HuH-7.5 (cell line): ENCODE measurements at places on chromosomes 16 and 17.
A peak's percentile ranks its signal among the peaks of the same experiment; 100 is the strongest.

DNA sequence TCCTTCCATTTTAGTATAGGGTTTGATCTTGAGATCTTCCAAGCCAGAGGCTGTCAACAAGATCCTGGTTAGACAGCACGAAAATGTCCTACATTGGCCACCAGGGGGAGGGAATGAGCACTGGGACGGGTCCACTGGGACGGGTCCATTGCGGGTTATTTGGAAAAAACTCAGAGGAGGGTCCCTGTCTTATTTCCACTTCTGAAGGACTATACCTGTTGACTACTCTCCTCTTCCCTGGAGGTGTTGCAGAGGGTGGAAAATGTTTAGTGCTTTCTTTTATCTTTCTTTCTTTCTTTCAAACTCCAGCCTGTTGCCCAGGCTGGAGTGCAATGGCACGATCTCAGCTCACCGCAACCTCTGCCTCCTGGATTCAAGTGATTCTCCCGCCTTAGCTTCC, 2.5 kb downstream of the TTLL6 start:
- DNase-seq = peak; percentile 85

DNA sequence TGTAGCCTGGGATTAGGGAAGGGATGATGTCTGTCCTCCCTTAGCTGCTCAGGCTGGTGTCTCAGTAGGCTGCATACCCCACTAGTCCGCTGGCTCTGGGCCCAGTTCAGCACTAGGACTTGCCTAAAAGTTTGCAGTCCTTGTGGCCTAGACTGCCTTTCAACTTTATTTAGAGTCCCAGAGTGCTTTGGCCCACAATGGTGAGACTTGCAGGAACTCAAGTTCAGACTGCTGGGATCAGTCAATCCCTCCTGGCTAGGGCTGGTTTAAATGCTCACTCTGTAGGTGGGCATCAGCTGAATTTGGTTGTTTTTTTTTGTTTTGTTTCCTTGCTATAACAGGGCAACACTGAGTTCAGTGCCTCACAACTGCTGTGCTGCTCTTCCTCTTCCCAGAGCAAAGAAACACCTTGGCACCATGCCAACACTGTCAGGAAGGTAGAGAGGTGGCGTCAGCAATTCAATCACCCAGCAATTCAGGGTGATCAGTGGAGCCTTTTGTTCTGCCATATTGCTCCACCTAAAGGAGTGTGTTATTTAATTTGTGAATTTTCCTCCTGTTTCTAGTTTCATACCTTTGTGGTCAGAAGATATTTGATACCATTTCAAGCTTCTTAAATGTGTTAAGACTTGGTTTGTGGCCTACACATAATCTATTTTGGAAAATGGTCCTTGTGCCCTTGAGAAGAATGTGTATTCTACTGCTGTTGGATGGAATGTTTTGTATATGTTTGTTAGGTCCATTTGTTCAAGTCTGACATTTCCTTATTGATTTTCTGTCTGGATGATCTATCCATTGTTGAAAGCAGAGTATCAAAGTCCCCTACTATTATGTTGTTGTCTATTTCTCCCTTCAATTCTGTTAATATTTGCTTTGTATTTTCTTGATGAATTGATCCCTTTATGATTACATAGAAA, 284.0 kb upstream of the PMFBP1 start:
- DNase-seq = no peak

DNA sequence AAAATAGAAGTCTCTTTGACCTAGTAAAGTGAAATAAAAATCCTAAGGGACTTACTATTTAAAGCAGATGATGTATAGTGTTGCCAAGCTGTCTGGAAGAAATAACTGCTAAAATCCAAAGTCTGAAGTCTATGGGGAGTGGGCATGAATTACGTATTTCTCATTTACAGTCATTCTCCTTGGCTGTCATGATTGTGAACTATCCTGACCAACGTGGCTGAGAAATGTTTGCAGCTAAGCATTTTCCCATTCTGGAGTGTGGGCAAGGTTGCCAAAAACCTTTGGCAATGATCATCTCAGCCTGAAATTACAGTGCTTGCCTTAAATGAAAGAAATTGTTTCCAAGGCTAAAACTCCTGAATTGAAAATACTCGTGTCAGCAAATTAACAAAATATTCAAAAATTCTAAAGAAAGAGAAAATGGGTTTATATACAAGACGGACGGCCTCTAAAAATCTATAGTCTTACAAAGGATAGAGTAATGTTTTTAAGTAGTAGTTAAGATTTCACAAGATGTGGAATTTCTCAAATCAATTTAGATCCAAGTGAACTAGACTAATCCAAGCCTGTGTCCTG, 77.0 kb downstream of the CACNG1 start:
- DNase-seq = no peak

GRCh38 chr17:58525239-58525638, 10.8 kb upstream of the MTMR4 start:
- DNase-seq = no peak

GRCh38 chr16:86533767-86534351, 21.2 kb downstream of the MTHFSD start:
- no peak for DNase-seq

GRCh38 chr16:73027685-73028111, 20.2 kb downstream of the ZFHX3 start:
- peak; percentile 59 for DNase-seq

DNA sequence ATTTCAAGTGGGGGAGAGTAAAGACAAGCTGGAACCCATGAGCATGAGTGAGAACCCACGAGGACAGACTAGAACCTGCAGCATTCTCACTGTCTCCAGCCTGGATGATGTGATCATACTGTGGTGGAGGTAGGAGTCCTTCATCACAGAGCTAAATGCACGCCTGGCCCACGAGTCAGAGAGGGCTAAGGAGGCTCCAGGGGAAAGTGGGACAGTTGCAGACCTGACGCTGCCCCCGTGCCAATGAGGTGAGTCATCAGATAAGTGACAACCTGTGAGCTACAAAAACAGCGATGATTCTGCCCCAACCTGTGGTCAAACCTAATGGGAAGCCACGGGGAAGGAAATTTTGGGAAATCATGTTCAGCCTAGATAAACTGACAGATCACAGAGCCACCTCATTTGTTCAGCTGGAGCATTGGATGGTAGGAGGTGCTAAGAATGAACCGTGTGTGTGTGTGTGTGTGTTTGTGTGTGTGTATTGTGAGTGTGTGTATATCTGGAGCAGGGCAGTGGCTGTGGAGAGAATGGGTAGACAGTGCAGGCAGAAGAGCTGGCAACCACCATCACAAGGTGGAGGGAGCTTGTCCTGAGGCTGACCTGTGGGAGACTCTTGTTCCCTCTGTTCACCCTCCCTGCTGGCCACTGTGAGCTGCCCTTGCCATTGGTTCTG, 131.8 kb downstream of the UTP18 start:
- DNase-seq = no peak

- no peak for DNase-seq
Measured at GRCh38 chr16:23929856-23930255, 94.1 kb downstream of the PRKCB start.

GRCh38 chr17:69111794-69112193, 29.9 kb downstream of the ABCA6 start:
- no peak for DNase-seq

DNA sequence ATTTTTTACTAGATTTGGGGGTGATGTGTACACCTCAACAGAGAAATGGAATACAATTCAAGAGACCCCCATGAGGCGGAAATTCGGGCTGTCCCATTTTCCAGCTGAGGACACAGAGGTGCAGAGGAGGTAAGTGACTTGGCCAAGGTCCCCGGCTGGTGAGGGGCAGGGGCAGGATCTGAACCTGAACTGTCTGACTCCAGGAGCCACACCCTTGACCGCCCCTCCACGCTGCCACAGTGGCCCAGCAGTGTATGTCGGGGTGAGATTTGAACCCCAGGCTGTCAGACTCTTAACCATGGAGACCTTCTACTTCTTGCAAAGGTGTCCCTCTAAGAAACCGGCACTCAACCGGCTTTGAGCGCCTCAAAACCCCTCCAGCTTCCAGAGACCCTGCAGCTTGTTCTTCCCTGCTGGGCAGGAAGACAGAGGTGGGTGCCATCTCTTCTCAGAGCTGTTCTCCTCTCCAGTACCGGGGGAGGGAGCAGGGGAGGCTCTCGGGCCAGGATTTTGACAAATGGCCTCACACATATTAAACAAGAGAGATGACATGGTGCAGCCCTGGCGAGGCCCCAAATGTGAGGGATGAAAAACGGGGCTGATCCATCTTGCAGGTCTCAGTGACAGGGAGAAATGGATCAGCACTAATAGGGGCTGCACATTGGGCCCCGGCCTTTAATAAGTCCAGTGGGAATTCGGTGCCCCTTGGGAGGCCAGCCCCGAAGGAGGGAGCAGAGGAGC, 222.3 kb downstream of the GSG1L start:
- DNase-seq = no peak

DNA sequence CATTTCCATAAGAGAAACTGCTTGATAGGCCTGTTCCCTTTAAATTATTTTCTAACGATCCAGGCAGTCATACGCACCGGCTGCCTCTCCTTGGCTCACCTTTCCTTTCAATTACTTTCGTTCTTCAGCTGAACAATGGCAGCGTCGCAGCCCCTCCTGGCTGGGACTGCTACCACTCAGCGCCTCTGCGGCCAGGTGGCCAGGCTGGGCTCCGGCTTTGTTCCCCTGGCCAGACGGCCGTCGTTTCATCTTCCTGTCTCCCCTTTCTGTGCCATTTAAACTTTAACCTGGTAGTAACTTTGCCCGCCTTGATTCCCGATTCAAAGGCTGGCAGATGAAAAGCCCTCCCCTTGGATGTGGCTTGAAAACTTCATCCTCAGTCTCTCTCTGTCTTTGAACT, 79.0 kb downstream of the C16orf78 start:
- DNase-seq = no peak

- no peak for DNase-seq
Measured at GRCh38 chr17:70320673-70321345, 151.5 kb downstream of the KCNJ2 start.

DNA sequence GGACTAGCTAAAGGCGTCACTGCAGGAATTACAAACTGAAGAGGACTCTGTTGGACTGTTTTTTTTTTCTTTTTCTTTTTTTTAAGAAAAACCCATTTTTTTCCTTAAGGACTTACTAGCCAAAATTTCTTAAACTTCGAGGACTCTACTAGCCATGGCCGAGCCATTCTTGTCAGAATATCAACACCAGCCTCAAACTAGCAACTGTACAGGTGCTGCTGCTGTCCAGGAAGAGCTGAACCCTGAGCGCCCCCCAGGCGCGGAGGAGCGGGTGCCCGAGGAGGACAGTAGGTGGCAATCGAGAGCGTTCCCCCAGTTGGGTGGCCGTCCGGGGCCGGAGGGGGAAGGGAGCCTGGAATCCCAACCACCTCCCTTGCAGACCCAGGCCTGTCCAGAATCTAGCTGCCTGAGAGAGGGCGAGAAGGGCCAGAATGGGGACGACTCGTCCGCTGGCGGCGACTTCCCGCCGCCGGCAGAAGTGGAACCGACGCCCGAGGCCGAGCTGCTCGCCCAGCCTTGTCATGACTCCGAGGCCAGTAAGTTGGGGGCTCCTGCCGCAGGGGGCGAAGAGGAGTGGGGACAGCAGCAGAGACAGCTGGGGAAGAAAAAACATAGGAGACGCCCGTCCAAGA, 878 bp downstream of the HEXIM1 start:
- peak; percentile 78 for DNase-seq

GRCh38 chr16:66127459-66128370, 238.8 kb upstream of the CDH5 start:
- DNase-seq = no peak

DNA sequence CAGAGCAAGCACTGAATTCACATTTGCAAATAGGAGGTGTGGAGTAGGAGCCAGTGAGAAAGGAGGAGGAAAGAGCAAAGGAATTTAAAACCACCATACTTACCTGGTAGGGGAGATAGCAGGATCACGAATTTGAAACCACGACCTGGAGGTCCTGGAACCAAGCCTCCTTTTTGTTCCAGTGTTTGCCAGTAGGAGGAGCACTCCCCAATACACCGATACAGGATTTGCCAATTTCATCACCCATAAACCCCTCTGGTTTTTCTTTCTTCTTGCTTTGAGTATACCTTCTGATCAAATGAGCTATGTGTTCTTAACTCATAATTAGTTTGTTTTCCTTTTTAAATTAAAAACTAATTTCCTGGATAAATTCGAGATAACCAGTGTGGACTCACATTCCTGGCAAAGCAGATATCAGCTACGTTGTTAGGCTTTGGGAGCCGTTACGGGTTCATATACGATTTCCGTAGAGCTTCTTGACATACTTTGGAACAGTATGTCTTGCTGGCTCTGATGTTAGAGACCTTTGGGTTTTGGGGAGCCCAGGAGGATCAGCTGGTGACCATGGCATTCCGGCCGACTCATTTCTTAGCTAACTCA, 22.7 kb downstream of the BCO1 start:
- no peak for DNase-seq

GRCh38 chr17:41393294-41393693, 4.1 kb downstream of the KRT31 start:
- DNase-seq = no peak

- DNase-seq = no peak
Measured at GRCh38 chr17:29256735-29257466, 10.2 kb downstream of the CRYBA1 start.

- DNase-seq = peak; percentile 51
Measured at GRCh38 chr16:72783716-72784318, 264.1 kb downstream of the ZFHX3 start.

DNA sequence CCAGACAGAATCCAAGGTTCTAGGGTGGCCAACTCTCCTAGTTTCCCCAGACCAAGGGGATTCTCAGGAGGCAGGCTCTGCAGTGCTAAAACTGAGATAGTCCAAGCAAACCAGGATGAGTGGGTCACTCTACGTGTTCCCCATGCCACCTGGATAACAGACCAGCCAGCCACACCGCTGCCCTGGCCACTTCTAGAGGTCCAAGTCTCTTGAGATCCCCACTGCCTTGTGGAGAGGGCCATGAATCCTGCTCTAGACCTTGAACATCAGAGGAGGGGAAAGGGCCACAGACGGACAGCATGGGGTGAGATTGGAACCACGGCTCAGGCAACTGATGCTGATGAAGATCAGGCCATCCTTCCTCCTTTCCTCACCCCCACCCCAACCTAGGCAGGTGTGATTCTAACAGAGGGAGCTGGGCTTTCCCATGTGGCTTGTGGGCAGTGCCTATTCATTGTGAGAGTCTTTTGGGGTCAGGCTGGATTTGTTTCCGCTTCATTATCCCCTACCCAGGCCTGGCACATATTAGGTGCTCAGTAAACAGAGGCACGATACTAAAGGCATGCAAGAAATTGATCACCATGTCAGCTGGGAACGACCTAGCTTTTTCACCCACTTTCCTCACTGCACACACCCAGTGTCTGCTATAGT, 16.8 kb upstream of the TVP23A start:
- no peak for DNase-seq

GRCh38 chr16:784431-784830, 3.8 kb downstream of the RPUSD1 start:
- DNase-seq = no peak

- DNase-seq = no peak
Measured at GRCh38 chr17:29010129-29010528, 4.3 kb upstream of the SEZ6 start.

GRCh38 chr16:72749091-72749490, 298.8 kb downstream of the ZFHX3 start:
- DNase-seq = no peak

GRCh38 chr16:54282928-54283724, 3.5 kb downstream of the IRX3 start:
- no peak for DNase-seq

- DNase-seq = no peak
Measured at GRCh38 chr17:35175638-35176415, 18.4 kb downstream of the SLC35G3 start.

- DNase-seq = no peak
Measured at GRCh38 chr16:84302111-84302954, 7.7 kb downstream of the WFDC1 start.

- DNase-seq = peak; percentile 32
Measured at GRCh38 chr17:29931231-29931932, 1.4 kb upstream of the SSH2 start.
